RPMI7951 (cell line): ENCODE measurements at places on chromosomes 11 and 22. TPM values are rescaled to one million over a fixed set of nuclear protein-coding genes. Genes with fewer than 3 reads are reported as not detected.

The UQCR10 gene
- 120 and 150 TPM in 2 replicates for total RNA-seq

The NELL1 gene
- total RNA-seq, result 0.12 TPM in 1 of 2 replicates, not detected in the other

The INPP5J gene
- 0.12 and 0.29 TPM in 2 replicates for total RNA-seq

The USH1C gene
- not detected in 2 replicates for total RNA-seq

The BTBD18 gene
- not detected in 2 replicates for total RNA-seq

The VPS37C gene
- 11.5 TPM in 2 replicates for total RNA-seq

The MS4A15 gene
- total RNA-seq, result not detected in 2 replicates

The PDE2A gene
- 0.12 and 2.3 TPM in 2 replicates for total RNA-seq

The OTOG gene
- total RNA-seq, result not detected in 2 replicates

The KRTAP5-8 gene
- not detected in 2 replicates for total RNA-seq

The UPB1 gene
- under 0.01 TPM in 1 of 2 replicates, not detected in the other for total RNA-seq

- no peak for DNase-seq
These were observed 30.8 kb upstream of the POU2AF1 start for GRCh38 chr11:111409915-111410314.

DNA sequence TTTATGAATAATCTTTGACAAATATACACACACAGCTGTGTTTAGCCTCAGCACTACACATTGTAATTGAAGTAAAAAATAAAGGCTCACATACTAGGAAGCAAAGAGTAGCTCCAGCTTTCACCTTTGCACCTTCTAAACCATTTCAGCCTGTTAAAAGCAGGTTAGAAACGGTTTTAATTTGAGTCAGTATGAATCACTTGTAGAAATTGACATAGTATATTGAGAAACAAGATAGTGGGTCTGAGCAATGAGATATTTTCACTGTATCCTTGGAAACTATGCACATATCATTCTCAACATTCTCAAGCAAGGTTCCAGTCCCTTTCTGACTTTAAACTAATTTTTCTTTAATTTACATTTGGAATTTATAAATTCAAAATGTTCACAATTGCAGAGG lies 380.3 kb downstream of the AASDHPPT start:
- DNase-seq, result peak; percentile 15

DNA sequence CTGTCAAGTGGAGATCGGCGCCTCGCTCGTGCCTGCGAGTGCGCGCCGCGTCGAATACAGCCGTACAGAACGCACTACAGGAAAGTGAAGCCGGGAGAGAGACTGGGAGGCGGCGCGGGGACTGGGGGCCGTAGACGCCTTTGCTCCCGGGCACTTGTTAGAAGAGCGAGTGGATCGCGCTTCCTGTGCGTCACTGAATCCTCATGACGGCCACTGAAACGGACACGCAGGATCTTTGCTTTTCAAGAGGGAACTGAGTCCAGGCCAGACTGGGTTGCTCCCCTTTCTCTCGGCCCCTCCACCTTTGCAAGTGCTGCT lies 314 bp downstream of the RIC8A start:
- DNase-seq, result peak; percentile 43

DNA sequence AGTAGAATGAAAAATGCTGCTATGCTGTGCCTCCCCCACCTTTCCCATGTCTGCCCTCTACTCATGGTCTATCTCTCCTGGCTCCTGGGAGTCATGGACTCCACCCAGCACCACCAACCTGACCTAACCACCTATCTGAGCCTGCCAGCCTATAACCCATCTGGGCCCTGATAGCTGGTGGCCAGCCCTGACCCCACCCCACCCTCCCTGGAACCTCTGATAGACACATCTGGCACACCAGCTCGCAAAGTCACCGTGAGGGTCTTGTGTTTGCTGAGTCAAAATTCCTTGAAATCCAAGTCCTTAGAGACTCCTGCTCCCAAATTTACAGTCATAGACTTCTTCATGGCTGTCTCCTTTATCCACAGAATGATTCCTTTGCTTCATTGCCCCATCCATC lies 14.9 kb upstream of the HBE1 start:
- DNase-seq, result no peak

- no peak for DNase-seq
These were observed 114.7 kb upstream of the OR4B1 start for GRCh38 chr11:48101958-48102357.

DNA sequence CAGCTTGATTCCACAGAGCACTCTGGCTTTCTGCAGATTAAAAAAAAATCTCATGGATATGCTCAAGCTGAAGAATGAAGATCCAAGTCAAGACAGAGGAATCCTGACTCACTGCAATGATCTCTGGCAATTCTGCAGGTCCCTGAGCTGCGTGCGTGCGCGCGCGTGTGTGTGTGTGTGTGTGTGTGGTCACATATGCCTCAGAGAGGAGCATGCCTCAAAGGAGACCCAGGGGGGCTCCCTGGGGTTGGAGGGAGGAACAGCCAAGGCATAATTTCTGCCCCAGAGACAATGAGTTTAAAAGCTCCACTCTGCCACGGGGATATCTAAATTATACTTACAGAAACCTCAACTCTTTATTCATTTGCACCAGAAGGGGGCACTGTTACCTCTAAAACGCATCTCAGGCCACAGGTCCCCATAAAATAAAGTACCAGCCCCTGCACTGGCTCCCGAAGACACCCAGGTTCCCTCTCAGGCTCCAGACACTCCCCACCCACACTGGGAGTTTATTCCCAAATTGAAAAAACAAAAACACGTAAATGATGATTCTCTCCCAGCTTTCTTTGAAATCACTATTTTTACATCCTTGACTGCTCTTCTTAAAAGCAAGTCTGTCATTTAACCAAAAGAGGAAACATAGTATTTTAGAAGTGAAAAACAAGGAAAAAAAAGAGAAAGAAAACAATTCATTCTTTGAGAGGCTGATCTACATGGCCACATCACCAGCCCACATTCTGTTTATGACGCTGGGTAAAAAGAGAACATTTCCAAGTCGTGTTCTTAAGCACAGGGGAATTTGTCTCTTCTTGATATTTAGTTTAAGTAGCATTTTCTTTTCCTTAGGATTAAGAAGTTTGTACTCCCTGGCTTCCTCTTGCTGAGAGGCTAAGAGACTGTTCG lies 401.0 kb downstream of the LARGE1 start:
- DNase-seq, result no peak

GRCh38 chr22:23166841-23167616 lies 13.3 kb upstream of the BCR start:
- no peak for DNase-seq

DNA sequence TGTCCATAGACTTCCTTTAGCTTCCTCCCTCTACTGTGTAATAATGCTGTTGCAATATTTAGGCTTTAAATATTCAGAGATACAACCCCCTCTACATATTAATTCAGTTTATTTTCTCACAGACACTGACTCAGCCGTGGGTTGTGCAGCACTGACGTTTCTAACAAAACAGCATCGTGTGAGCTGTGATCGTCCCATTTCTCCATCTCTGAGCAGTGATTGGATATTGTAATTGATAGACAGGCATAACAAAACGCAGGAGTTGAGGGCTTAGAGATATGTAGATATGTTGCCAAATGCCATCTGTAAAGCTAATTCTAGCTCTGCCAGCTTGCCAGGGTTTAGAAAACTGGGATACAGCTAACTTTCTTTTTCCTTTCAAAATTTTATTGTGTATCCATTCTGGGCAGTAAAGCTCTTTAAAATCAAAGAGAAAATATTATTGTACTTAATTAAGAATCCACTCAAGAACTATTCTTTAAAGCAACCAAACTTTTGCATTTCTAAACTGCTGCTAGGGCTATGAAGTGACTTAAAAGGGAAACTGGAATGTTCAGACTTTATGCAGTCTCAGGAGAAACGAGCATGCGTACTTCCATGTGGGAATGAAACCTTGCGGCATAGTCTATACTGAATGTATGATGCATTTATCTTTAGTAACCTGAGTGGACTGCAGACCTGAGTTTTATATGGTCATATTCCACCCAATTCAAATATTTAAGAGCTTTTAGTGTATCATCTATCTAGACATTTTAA lies 22.7 kb downstream of the BTBD10 start:
- peak; percentile 87 for DNase-seq

DNA sequence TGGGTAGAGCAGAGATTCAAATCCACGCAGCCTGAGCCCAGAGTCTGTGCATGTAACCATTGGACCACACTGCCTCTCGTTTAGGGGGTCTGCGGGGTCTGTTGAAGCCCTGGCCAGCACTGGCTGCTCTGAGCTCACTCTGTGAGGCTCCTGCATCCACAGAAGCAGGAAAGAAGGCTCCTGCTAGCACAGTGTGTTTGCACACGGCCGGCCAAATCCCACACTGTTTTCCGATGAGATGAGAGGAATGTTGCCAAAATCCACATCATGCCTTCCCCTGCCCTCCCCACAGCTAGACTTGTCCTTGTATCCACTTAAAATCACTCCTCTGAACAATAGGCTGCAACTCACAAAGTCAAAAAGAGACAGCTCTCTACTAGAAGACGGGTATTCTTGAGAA lies 10.6 kb upstream of the SLC22A12 start:
- no peak for DNase-seq

- peak; percentile 41 for DNase-seq
These were observed 23.5 kb downstream of the TESMIN start for GRCh38 chr11:68727783-68728182.

DNA sequence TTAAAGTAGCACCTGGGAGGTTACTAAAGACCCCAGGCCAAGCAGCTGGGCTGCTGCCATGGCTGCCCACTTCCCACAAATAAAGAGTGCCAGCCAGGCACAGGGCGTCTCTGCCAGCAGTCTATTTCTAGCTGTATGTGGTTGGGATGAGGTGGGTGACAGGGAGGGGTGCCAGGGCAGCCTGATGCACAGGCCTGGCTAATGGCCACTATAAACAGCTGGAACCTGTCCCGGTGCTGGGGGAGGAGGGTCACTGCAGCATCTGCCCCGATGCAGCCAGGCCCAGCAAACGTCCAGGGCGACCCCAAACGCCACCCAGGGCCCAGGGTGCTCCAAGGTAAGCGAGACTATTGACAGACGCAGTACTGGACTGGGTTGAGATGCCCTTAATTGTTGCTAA lies 37.4 kb downstream of the SCUBE1 start:
- peak; percentile 58 for DNase-seq

DNA sequence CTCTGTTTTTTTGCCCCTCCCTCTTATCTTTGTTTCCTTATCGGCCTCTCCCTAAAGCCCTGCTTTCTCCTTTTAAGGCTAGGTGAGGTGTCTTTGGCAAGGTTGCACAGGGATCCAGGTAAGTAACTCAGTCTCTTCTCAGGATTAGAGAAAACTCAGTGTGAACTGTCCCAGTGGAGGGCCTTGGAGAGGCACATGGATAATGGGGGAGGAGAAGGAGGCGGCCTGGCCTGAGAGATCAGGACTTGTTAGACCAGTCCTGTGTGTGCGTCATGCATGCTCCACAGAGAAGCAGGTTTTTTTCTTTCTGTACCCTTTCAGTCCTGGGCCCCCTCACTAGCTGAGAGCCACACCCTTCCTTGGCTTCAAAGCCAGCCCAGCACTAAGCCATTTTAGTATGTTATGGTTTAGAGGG lies 19.9 kb downstream of the CTNND1 start:
- DNase-seq, result no peak

DNA sequence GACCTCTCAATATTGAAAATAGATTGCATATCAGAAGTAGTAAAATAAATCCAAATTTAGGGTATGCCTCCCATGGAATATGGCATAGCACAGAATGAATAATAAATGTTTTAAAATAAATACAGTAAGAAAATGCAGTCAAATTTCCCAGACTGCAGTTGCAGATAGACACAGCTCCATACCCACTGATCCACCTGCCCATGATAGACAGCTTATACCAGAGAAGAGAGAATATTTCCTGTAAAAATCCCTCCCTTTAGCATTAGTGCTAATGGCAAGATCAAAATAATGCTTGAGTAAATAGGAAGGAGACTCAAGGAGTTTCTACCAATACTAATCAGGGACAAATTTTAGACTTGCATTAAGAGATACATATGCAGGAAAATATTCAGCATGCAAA lies 45.0 kb upstream of the CALCB start:
- no peak for DNase-seq

DNA sequence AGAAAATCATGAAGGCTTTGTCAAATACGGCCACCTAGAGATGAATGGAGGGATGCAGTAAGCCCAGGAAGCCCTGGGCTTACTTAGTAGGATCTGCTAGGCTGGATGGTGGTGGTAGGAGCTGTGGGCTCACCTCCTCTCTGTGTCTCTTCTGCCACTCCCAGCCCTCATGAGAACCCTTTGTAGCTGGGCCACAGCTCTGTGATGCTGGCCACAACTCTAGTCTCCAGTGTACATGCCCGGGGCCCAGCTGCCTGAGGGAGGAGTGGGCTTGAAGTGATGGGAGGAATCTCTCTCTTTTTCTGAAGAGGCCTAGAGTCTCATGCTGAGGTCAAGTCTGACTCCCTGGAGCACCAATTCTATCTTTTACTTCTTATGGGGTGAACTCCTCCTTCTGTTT lies 32.4 kb upstream of the SYT13 start:
- DNase-seq, result no peak

GRCh38 chr11:19852288-19852687 lies 139.7 kb downstream of the NAV2 start:
- no peak for DNase-seq

- no peak for DNase-seq
These were observed 128.0 kb downstream of the MICAL2 start for GRCh38 chr11:12238420-12238819.

GRCh38 chr11:117495357-117495756 lies 167.7 kb downstream of the CEP164 start:
- DNase-seq, result no peak

DNA sequence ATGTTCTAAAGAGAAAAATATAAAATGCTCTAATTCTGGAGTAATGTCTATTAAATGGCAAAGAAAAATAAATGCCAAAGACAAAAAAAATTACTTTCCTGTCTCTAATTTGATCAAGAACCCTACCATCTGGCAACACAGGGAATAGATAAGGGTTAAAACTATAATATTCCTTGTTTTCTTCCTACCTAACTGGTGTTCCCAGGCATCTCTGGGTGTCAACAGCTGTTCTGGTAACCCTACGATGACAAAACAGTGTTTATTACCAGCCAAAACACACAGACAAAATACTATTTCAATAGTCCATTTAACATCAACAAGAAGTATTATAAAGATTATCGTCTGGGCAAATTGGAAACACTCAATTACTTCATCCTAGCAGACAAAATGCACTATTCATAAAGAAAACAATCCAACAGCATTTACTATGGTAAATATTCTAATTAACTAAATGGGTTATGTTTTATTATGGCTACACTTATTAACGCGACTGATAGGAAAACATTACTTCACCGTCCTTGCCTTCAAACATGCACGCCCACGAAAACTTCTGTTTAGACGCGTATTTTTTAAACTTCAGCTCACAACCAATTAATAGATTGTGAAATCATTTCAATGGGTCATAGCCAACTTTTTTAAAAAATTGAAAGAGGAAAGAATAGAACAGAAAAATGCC lies 50.6 kb downstream of the LGR4 start:
- DNase-seq, result no peak

- DNase-seq, result no peak
These were observed 97.5 kb upstream of the ANO3 start for GRCh38 chr11:26234451-26234850.

DNA sequence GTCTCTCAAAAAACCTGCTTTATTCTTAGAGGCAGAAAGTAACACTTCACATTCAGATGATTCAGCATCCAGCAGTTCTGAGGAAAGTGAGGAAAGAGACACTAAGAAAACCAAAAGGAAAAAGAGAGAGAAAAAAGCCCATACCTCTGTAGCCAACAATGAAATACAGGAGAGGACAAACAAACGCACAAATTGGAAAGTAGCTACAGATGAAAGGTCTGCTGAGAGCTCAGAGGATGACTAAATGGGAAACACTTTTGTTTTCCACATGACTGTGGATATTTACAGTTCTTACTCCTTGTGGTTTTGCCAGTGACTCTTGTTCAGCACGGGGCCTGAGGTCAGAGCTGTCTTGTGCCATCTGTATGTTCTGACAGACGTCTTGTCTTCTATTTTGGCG lies 3.8 kb downstream of the TIMM8B start:
- DNase-seq, result peak; percentile 64

- peak; percentile 92 for DNase-seq
These were observed 22.2 kb downstream of the RRAS2 start for GRCh38 chr11:14336507-14337503.
